ENCODE measurements at places on chromosomes 3 and 15.

GRCh38 chr3:43102773-43103480 is 3.0 kb downstream of the POMGNT2 start:
- no peak for DNase-seq

DNA sequence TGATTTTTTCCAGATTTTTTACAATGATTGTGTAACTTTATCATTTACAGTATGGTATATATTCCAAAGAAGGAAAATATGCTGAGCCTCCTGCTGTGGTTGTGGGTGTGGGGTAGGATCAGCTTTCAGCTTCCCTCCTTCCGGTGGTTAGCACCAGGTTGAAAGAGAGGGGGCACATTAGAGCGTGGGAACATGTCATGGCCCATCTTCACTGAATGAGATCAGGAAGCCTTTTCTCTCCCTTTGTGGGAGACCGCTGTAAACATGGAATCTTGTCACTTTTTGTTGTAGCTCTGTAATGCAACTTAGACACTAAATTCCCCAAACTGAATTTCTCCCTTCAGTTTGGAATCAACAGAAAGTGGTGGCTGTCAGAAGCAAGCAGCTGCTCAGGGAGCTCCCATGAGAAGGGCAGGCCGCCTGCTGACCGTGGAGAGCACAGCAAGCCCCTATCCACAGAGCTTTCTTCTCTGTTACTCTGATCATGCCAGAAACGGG is 86.7 kb upstream of the LIMD1 start:
- peak; percentile 15 for DNase-seq

DNA sequence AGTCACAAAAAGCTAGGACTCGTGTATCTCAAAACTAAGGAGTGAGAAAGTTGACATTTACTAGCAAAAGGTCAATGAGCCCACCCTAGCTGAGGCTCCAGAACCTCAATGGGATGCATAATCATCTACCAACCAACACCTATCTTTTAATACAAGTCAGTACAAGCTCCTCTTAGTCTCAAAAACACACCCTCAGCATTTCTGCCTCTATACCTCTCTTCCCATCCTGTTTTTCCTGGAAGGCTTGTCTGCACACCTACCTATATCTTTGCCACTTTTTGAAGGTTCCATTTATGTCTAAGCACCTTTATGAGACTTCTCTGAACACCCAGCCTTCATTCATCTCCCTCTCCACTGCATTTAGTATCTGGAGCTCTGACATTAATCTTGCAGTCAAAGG is 10.0 kb downstream of the WWTR1 start:
- no peak for DNase-seq

DNA sequence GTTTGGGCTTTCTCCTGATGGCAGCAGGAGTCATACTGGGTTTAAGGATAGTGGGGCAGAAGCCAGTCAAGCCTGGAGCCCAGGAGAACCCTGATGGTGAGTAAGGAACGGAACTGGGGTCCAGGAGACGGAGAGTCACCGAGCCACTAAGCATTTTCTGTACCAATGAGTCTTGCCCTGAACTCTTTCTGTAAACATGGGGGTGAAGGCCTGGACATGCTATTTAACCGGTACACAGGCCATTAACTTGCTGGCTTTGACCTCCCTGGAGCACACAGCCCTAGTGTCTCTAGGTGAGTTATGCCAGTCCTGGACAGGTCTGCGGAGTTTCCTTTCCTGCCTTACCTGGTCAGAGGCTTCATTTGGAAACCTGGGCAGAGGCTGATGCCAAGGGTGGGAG is 3.9 kb downstream of the SLC6A6 start:
- DNase-seq, result no peak

DNA sequence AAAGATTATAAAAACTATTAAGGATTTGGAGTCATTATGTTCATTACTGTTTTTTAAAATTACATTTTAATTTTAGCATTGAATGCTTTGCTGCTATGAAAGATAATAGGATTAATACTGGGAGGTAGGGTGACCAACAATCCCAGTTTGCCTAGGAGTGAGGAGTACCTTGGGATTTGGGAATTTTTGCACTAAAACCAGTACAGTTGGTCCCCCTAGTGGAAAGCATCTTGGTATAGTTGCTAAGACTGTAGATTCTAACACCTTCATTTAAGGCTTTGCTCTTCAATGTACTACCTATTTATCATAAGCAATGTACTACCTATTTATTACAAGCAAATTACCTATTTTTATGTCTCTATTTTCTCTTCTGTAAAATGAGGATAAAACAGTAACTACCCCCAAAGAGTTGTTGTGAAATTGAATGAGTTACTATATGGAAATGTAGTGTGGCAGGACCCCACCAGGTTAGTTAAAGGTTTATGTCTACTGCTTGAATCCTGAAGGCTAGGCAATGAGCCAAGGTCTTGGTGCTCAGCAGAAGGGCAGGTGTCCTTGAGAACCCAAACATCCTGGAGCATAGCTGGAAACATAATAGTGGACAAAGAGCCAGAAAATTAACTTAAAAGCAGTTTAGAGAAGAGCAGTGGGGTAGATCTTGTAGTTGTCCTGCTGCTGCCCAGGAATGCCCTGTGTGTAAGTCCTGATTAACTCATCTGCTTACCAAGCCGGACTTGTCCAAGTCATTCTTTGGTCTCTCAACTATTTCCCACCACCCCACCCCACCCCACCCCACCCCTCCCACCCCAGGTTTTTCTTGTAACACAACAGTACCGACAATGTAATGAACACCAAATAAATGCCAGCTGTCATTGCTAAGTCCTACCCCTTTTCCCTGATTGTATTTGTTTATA is 49.2 kb upstream of the NMD3 start:
- DNase-seq, result no peak

- no peak for DNase-seq
Observed at GRCh38 chr3:141442446-141442845, 44.4 kb upstream of the RASA2 start.

- no peak for DNase-seq
Observed at GRCh38 chr15:58423831-58424608, 7.8 kb upstream of the LIPC start.

GRCh38 chr3:153282355-153282754 is 120.3 kb downstream of the RAP2B start:
- DNase-seq, result no peak

GRCh38 chr3:81300324-81300927 is 461.0 kb downstream of the GBE1 start:
- DNase-seq, result no peak

DNA sequence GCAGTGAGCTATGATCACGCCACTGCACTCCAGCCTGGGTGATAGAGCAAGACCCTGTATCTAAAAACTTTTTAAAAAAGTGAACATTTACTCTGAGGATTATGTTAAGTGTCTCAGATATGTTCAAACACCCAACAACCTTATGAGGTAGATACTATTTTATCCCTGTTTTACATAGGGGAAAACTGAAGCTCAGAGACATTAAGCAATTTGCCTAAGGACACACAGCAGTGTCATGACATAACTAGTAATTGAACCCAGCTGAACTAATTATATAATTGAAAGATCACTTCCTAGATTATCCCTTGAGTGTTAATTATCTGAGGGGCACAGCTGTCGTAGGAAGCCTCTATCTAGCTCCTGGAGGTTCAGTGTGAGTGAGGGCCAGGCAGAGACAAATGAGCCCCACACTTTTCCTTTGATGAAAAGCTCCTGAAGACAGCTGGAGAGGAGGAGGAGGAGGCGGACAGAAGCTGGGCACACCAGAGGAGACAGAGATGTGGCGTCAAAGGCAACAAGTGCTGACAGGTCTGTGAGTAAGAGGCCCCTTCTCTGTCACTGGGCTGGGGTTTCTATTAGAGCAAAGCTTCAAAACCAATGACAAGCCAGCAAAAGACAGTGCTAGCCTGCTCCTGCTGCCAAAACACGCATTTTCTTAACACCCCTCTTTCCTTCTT is 20.5 kb downstream of the TRH start:
- no peak for DNase-seq

DNA sequence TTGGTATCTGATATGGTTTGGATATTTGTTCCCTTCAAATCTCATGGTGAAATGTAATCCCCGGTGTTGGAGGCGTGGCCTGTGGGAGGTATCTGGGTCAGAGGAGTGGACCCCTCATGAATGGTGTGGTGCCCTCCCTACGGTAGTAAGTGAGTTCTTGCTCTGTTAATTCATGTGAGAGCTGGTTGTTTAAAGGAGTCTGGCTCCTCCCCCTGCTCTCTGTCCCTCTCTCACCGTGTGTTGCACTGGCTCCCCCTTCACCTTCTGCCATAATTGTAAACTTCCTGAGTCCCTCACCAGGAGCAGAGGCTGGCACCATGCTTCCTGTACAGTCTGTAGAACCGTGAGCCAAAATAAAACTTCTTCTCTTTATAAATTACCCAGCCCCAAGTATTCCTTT is 246.9 kb upstream of the AGTR1 start:
- no peak for DNase-seq

DNA sequence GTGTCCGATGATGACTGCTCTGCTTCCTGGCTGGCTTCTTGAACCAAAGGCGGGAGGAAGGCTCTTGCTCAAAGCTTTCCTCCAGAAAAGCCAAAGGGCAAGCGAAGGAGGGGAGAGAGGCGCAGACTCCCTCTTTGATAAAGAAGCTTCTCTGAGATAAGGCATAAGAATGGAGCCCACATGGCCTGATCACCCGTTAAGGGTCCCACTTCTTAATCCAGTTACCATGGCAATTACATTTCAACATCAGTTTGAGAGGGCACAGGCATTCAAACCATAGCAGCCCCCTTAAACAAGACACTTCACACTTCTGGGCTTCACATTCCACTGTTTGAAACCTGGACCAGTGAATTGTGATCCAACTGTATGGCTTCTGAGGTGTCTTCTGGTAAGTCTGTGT is 8.0 kb downstream of the ABHD17C start:
- no peak for DNase-seq

GRCh38 chr3:123719862-123720453 is 135.1 kb upstream of the HACD2 start:
- DNase-seq, result no peak

- DNase-seq, result no peak
Observed at GRCh38 chr3:16290827-16291196, 25.8 kb downstream of the OXNAD1 start.

DNA sequence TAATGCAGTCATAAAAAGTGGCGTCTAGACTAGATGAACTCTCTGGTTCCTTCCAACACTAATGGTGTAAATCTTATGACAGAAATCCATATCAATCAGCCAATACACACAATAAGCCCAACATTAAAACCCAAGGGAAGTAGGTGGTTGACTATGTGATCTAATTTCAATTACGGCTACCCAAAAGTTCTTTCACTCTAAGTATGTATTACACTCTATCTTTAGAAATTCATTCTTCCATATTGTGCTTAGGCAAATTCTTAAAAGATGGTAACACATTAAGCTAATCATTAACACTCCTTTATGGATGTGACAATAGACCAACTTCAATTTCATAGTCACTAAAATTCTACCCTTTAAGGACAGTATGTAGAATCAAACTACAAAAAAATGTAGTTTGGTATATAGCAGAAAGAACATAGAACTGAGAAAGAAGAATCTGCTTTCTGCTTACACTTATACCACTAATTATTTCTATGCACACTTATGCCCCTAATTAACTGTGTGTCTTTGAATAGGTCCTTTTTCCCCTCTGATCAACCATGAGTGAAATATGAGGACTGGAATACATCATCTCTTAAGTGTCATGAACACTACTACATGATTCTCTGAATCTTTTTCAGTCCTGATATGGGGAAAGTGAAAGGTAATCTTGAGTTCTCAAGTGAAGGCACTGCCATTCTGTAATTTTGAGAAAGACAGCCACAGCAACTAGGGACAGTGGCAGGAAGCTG is 557.6 kb downstream of the IGSF11 start:
- no peak for DNase-seq

DNA sequence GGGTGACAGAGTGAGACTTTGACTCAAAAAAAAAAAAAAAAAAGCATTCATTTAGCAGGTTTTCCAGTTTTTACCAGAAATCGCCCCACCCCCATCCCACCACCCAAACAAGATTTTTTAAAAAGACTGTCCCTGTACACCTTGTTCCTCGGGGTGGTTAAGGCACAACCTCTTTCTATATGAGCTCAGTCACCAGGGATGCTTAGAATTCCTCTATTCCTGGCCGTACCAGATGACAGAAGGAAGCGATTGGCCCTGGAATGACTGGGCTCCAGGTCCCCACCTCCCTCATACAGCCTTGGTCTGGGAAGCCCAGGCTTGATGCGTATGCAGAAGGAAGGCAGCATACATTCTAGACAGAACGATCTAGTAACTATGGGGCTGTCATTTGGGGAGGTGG is 25.6 kb downstream of the IDH2 start:
- DNase-seq, result no peak

DNA sequence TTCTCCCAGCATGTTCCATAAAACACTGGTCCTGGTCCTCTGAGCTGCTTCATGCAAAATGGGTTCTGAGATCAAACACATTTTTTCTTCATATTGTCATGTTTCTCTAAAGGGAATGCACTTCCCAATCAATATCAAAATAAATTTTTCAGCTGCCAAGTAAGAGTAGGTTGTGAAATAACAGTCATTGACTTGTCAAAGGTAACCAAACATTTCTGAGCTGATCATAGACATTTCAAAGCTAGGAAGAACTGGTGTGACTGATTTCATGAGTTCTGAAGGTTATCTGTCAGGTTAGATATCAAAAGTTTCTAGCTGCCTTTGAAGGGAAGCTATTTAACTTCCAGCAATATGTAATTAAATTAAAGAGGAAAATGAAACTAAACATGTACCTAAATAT is 770.9 kb downstream of the TBL1XR1 start:
- DNase-seq, result no peak

DNA sequence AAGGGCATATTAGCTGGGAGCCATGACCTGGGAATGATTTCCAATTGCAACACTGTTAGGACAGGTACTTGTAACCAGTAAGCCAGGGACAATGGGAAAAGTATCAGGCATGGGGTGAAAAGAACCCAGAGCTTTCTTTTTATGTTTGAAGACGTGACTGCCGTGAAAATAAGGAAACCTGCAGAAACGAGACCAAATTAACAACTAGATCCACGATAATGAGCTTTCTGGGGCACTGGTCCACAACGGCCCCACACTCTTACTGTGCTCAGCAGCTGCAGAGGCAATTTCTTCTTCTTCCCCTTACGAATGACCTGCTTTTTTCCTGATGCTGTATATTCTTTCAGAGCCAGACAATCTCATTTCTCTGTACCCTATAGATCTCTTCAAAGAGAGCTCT is 11.4 kb downstream of the C3orf49 start:
- DNase-seq, result no peak

GRCh38 chr15:49848282-49848724 is 227.5 kb downstream of the DTWD1 start:
- no peak for DNase-seq

DNA sequence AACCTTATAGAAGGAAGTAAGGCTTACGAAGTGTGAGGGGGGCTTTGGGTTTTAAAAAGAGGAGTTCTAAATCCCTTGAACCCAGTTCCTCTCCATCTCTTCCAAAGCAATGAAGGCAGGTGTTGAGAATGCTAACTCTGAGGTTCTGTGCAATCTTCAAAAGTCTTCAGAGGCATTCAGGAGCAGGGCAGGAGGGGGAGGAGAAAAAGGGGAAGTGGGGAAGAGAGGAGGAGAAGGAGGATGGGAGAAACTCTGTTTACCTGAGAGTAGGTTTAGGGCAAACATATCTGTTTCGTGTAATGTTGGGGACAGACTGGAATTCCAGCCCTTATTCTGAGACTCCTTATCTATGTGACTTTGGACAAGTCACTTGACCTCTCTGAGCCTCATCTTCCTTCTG is 36.9 kb downstream of the FAM3D start:
- DNase-seq, result no peak

All from stimulated activated naive CD8-positive, alpha-beta T cell treated with anti-CD3 and anti-CD28 coated beads, Interleukin-15, Interleukin-2, amounts not matched to agents 100 U/mL and 50 U/mL, for 24 hours (primary cell).